Astrocyte of the spinal cord (primary cell): ENCODE measurements at places on chromosomes 1 and 21.
A peak's percentile ranks its signal among the peaks of the same experiment; 100 is the strongest.

- no peak for DNase-seq
These were observed 29.4 kb downstream of the NENF start for GRCh38 chr1:212461916-212462660.

GRCh38 chr1:54792686-54793282 lies 8.3 kb downstream of the TTC22 start:
- DNase-seq = no peak

DNA sequence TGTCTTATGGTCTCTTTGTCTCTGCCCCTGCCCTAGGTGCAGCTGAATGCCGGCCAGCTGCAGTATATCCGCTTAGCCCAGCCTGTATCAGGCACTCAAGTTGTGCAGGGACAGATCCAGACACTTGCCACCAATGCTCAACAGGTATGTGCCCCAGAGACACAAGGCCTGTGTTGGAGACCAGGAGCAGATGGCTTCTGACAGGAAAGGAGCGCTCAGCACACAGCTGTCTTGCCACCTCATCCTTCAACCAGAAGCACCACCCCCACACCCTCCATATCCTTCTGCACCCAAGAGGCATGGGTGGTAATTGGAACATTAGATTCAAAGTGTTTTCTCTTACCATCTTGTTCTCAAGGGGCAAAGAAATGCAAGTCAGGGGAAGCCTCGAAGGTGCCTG lies 17.0 kb upstream of the KCNQ4 start:
- DNase-seq = no peak

DNA sequence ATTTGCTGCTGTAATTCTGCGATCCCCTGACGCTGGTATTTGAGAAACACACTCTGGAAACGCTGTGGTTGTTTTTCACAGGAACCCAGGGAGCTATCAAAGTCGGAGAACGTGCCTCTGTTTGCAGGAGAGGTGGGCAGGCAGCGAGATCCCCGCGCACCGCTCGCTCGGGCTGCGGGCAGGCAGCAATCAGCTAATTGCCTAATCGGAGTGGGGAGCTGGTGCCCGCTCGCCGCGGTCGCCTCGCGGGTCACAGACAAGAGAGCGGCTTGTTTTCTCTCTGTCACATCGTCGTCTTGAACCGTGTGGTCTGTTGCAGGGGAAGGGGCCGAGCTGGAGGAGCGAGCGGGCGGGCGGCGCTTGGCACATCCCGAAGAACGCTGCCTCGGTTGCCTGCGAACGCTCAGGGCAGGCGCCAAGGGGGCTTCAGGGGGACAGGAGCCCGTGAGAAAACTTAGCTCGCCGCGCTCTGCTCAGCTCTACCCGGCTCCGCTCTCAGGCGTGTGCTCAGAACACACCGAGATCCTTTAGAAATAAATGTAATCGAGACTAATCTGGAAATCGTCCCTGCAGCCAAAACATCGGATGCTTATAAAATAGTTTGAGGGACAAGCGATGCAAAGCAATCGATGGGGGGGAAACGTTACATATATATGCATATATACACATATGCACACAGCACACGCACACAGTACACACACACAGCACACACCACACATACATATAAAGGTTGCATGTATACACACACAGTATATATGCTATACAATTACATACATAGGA lies 93.6 kb upstream of the SMYD2 start:
- DNase-seq = peak; percentile 2

GRCh38 chr21:45938811-45939520 lies 42.6 kb upstream of the COL6A1 start:
- no peak for DNase-seq

DNA sequence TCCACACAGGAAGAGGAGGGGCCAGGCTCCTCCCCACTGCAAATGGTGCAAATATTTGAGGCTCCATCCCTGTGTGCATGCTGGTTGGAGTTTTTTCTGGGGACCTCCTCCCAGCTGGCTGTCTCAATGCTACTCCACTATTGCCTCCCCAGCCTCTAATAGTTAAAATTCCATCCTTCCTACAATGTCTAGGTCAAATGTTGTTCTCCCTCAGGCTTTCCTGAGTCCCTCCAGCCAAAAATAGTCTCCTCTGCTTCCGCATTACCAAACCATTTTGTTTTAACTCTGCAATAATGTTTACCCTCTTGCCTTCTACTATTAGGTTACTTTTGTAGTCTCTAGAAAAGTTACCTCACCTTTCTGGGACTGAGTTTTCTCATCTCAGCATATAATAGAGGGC lies 29.6 kb upstream of the FMO1 start:
- no peak for DNase-seq

GRCh38 chr1:170290991-170291390 lies 145.2 kb downstream of the NTMT2 start:
- DNase-seq = peak; percentile 61

GRCh38 chr1:191889623-191890003 lies 268.6 kb upstream of the RGS18 start:
- DNase-seq = no peak
